NCI-H2029 (cell line): ENCODE measurements at places on chromosomes 3 and 15.
A peak's percentile ranks its signal among the peaks of the same experiment; 100 is the strongest.

DNA sequence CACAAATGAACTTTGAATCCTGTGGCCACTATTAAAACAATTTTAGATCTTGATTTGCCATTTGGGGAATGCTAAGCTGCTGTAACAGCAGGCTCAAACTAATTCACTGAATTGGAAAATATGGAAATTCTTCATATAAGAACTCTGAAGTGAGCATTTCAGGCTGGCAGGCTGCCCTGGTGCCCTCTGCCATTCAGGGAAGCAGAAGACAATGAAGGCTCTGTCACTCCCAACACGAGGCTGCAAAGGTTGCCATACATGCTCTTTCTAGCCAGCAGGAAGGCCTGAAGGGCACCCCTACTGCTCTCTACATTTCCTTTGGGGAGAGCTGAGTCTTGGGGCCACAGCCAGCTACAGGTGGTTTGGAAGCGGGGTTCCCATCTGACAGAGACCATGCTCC is 88.0 kb downstream of the GABRG3 start:
- no peak for DNase-seq

DNA sequence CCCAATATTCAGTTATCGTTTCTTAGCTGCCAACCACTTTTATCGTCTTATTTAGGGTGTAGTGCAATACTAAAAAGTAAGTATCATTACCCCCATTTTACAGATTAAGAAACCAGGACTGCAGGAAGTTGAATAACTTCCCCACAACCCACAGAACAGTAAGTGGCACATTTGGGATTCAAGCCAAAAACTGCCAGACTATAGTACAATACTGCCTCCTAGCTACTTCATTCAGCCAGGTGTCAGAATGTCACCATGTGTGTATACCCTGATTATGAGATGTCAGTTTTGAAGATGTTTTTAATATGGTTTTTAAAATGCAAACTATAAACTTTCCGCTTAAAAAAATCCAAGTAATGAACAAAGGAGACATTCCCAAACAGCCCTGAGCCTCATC is 74.2 kb upstream of the PROK2 start:
- DNase-seq = peak; percentile 5

- no peak for DNase-seq
These were observed 125.6 kb upstream of the RASGRP1 start for GRCh38 chr15:38690216-38690615.

- no peak for DNase-seq
These were observed 26.7 kb downstream of the SIAH2 start for GRCh38 chr3:150736316-150736719.

DNA sequence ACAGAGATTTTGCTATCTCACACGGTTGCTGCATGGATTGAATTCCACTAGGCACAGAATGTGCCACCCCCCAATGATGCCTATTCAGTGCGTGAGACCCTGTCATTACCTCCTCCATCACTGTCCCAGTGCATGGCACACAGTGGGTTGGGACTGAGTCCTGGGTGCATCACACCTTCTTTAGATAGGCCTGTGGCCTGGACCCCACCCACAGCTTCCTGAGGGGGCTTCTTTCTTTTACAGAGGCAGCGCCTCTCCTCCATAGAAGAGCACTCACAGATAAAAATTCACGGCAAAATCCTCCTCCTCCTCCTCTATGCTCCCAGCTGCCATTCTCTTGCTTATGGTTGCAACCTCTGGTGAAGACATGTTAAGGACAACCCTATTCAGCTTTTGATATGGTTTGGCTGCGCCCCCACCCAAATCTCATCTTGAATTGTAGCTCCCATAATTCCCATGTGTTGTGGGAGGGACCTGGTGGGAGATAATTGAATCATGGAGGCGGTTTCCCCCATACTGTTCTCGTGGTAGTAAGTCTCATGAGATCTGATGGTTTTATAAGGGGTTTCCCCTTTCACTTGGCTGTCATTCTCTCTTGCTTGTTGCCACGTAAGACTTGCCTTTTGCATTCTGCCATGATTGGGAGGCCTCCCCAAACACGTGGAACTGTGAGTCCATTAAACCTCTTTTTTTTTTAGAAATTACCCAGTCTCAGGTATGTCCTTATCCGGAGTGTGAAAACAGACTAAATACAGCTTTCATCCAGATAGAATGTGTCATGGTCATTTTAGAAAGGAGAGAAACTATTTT is 147.6 kb downstream of the KLF13 start:
- no peak for DNase-seq

GRCh38 chr3:184760337-184761074 is 48.6 kb upstream of the MAGEF1 start:
- DNase-seq = no peak

GRCh38 chr3:134374105-134374790 is at the start of gene AMOTL2:
AMOTL2 (minus strand) TSS chr3:134374447; CDS start chr3:134371433, 3,014 bp downstream.
- DNase-seq = peak; percentile 39

DNA sequence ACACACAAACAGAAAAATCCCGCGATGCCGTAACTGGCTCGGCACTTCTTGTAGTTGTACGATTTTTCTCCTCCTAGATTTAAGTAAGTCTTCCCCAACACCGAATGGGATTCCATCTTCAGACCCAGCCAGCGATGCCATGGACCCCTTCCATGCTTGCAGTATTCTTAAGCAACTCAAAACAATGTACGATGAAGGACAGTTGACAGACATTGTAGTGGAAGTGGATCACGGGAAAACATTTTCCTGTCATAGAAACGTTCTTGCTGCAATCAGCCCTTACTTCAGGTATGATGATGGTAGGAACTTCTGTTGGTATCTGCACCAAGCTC is 763 bp downstream of the KBTBD8 start:
- no peak for DNase-seq

DNA sequence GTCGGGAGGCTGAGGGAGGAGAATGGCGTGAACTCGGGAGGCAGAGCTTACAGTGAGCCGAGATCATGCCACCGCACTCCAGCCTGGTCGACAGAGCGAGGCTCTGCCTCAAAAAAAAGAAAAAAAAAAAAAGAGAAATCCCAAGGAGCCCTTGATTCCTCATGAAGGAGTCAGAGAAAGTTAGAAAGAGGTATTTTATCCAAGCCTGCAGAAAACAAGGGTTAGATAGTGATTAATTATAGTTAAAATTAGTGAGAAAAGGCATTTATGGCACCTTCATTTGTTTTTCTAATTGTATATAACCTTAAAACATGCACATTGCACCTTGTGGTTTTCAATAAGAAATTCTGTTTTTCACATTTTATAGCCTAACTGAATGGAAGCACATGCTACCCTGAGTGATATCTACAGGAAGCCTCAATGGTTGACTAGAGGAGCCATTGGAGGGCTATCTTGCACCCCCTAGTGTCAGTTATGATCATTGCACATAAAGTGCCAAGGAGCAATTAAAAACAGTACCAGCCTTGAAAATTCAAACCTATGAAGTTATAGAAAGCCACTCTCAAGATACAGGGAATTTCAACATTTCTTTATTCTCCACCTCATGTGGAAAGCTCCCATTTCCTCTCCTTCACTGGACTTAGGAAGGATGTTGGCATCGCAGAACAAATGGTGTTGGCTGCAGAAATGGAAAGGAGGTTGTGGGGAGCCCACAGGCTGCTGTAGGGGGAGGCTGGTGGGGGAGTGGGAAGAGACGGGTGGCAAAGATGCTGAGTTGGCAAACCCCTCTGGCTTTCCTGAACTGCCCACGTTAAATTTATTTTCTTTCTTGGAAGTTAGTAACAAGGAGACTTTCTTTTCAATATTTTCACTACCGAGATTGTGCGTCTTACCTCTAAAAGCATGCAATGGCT is 48.5 kb downstream of the ITGA11 start:
- DNase-seq = peak; percentile 19

DNA sequence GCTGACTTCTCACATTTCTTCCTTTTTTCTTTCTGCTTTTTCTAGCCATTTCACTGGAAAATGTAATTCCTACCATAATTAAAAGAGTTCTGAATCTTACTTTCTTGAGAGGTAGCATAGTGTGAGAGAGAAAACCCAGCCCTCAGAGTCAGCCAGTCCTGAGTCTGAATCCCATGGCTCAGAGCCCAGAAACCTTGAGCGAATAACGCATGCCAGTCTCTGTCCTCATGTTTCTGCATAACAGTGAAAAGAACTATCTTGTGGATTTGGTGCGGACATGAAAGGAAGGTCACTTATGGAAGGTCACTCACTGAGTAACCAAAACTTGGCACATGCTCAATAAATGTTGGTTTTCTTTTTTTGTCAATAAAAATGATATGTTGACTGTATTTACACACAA is 29.3 kb upstream of the SLCO3A1 start:
- DNase-seq = no peak

DNA sequence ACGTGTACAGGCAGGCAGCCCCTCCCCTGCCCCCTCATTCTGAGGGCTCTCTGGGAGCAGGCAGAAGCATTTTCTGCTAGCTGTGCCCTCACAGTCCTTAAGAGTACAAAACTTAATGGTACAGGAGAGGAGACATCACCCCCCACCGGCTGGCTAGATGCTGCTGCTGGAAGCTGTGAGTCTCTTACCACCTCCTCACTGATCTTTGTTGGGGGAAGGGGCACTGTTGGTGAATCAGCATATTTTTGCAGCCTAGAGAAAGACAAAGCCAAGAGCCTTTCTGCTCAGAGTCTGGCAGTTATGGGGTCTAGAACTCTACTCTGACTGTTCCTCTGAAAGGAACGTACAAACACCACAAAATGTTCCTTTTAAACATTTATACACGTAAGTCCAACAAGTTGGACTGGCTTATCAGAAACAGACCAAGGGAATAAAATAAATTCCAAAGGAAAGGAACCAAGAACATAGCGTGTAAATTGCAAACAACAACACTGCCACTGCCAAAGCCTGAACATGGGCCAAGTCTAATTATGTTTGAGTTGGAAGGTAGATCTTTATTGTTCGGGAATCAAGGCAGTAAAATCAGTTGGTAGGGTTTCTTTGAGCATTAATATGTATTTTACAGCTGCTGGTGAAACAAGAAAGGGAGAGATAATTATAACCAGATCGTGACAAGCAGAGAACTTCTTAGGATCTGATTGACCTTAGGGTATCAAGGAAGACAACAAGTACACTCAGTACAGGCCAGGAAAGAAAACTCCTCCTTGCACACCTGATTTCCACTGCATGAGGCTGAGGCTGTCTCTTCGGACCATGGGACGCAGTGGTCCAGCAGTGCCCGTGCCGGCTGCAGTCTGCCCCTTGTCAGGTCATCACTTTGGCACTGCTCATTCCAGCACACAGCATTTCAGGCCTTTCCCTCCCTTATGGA is 27.4 kb downstream of the CLK3 start:
- DNase-seq = no peak

- DNase-seq = no peak
These were observed 307.9 kb upstream of the RBMS3 start for GRCh38 chr3:28972921-28973320.

- no peak for DNase-seq
These were observed 19.5 kb downstream of the LRIG1 start for GRCh38 chr3:66481071-66482017.

- no peak for DNase-seq
These were observed 1.6 kb upstream of the MCTP2 start for GRCh38 chr15:94229591-94230369.

- DNase-seq = peak; percentile 68
These were observed at the start of gene NXPE3 for GRCh38 chr3:101779047-101779821. NXPE3 (plus strand) TSS chr3:101779211; CDS start chr3:101785597, 6,386 bp downstream.

GRCh38 chr15:25329696-25330095 is 109.1 kb downstream of the UBE3A start:
- DNase-seq = no peak

- no peak for DNase-seq
These were observed 389.0 kb upstream of the C2CD4B start for GRCh38 chr15:62553911-62554563.

- no peak for DNase-seq
These were observed 62.0 kb upstream of the GCNT3 start for GRCh38 chr15:59549301-59550185.

DNA sequence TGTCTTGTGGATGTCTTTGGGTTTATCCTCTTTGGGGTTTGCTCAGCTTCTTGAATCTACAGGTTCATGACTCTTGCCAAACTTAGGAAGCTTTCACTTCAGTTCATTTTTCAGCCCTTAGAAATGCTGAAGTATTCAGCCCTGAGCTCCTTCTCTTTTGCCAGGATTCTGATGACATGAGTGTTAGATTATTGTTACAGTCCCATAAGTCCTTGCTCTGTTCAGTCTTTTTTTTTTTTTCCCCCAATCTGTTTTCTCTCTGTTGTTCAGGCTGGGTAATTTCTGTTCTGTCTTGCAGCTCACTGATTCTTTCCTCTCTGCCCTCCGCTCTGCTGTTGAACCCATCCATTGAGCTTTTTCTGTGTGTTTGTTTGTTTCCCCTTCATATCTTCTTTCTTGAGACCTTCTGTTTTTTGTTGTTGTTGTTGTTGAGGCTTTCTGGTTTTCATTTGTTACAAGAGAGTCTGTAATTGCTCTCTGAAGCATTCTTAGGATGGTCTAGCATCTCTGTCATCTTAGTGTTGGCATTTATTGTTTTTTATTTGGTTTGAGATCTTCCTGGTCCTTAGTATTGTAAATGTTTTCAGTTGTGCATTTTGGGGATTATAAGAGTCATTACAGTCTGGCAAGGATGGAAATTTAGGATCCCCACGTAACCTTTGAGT is 18.4 kb downstream of the LRCH3 start:
- DNase-seq = no peak

GRCh38 chr3:81500039-81500438 is 261.4 kb downstream of the GBE1 start:
- DNase-seq = no peak

- DNase-seq = peak; percentile 57
These were observed 547 bp downstream of the NUP210 start for GRCh38 chr3:13419505-13420044.

DNA sequence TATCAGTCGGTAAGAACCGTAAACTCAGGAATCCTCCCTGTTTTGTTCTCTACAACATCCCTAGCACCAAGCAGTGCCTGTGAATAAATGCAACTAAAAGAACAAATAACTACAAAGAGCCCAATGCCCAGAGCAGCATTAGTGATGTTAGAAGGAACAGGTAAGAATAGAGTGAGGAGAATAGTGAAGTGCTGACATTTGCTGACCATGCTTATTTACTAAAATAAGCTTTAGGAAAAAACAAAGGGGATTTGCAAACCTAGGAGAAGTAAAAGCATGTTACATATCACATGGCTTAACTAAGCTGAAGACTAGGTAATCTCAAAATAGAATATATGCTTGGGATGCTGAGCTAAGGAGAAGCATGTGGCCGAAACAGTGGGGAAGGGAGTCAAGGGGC is 186.1 kb upstream of the SLC2A2 start:
- DNase-seq = no peak

DNA sequence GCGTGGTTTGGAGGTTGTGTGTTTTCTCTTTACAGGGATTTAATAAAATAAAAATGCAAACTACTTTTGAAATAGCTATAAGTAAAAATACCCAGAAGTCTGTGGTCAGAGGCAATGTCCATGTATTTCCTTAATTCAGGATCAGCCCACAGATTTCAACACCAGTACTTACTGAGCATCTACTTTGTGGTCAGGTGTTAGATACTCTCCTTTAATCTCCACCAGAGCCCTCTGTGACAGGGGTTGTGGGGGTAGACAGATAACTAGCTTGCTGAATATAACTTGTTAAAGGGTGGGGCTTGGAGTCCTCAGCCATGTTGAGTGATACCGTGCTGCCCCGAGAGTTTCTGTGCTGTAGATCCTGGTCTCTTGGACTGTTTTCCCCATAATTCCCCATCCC is 244.1 kb upstream of the NR2E3 start:
- DNase-seq = no peak
